NCI-H82 (cell line): ENCODE measurements at places on chromosomes 3 and 15.
A peak's percentile ranks its signal among the peaks of the same experiment; 100 is the strongest.

GRCh38 chr3:181417748-181418147, 294.0 kb upstream of the SOX2 start:
- DNase-seq = no peak

DNA sequence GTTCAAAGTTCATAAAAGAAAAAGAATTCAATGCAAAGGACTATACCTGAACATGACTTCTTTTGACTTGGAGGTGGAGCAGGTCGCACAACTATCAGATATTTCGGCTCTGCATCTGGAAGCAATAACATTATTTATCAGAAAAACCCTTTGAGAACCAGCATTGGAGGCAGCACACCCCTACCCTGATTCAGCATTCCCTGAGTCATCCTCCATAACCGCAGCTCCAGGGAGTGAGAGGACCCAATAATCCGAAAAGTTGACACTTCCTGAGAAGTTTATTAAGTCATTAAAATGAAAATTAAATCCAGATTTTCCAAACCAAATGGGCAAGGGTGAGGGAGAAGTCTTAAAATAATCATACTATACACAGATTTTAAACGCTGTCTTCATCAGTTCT, 90.6 kb downstream of the ABI3BP start:
- no peak for DNase-seq

- DNase-seq = no peak
These were observed 18.5 kb upstream of the CMTM8 start for GRCh38 chr3:32220006-32220405.

- no peak for DNase-seq
These were observed 119.1 kb upstream of the SLC25A36 start for GRCh38 chr3:140822401-140823047.

DNA sequence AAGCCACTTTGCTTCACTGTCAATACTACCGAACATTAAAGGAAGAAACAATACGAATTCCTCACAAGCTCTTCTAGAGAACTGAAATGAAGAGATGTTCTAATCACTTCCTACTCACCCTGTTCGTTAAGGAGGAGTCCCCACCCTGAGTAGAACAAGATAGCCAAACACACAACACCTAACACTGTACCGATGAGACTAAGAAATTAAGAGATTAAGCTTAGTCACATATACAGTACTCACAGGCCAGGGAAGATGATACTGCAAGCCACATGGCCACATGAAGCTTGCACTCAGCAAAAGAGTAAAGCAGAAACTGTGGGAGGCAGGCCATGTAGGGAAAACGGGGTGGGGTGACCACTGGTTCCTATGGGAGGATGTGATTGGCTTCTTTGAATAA, 48.0 kb downstream of the CGGBP1 start:
- no peak for DNase-seq

GRCh38 chr3:167066977-167067786, 312.9 kb downstream of the ZBBX start:
- DNase-seq = peak; percentile 85

- no peak for DNase-seq
These were observed 116.0 kb downstream of the UACA start for GRCh38 chr15:70647396-70647795.

DNA sequence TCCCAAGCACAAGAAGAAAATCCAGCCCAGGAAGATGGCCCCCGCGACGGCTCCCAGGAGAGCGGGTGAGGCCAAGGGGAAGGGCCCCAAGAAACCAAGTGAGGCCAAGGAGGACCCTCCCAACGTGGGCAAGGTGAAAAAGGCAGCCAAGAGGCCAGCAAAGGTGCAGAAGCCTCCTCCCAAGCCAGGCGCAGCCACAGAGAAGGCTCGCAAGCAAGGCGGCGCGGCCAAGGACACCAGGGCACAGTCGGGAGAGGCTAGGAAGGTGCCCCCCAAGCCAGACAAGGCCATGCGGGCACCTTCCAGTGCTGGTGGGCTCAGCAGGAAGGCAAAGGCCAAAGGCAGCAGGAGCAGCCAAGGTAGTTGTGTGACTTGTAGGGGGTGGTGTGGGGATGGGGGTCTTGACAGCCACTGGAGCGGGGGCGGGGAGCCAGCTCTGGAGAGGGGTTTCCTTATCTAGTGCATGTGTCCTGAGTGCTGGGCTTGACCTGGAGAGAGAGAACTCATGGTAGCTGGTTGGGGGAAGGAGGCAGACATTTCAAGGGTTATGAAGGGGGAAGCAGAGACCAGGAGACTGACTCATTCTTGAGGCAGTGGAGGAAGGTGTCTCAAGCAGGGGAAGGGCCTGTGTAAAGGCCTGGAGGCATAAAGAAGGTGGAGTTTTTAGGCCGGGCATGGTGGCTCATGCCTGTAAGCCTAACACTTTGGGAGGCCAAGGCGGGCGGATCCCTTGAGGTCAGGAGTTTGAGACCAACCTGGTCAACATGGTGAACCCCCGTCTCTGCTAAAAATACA, 6.2 kb downstream of the H1-8 start:
- no peak for DNase-seq

- no peak for DNase-seq
These were observed 136.1 kb downstream of the APBA2 start for GRCh38 chr15:29021857-29022256.
